ENCODE measurements at places on chromosomes 16 and 17.

GRCh38 chr16:66617010-66617434 lies 12.5 kb downstream of the CMTM3 start:
- DNase-seq, result no peak

DNA sequence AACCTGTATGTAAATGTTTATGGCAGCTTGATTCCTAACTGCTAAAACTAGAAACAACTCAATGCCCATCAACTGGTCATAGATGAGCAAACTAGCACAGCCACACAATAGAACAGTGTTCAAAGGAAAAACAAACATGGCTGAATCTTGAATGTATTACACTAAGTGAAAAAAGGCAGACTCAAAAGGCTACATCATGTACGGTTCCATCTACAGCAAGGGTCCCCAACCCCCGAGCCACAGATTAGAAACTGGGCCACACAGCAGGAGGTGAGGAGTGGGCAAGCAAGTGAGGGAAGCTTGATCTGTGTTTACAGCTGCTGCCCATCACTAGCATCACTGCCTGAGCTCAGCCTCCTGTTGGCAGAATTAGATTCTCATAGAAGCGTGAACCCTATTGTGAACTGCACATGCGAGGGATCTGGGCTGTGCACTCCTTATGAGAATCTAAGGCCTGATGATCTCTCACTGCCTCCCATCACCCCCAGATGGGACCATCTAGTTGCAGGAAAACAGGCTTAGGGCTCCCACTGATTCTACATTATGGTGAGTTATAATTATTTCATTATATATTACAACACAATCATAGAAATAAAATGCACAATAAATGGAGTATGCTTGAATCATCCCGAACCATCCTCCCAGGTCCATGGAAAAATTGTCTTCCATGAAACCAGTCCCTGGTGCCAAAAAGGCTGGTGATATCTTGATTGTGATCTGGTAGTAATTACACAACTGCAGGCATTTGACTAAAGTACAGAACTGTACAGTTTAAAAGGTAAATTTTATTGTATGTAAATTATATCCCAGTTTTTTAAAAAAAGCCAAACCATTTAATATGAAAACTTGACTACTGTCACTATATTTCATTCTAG lies 7.7 kb downstream of the CEP20 start:
- DNase-seq, result no peak

DNA sequence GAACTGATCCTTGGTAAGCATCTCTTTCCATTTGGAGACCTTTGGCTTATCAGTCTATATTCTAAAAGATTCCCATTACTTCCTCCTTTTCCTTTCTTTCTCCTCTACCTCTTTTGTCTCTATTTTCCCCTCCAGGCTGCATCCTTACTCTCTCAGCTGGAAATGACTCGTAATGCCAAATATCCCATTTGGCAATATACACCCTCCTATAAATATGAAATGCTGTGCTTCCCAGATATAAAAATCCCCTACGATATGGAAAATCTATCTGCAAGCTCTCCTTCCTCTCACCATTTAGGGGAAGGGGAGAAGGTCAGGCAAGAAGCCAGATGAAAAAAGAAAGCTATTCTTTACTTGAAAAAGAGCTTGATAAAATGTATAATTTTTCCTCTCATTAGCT lies 39.9 kb downstream of the XPO6 start:
- DNase-seq, result no peak

GRCh38 chr16:2933701-2934100 lies 22.0 kb downstream of the FLYWCH1 start:
- DNase-seq, result no peak

GRCh38 chr17:83006515-83007455 lies 72.6 kb upstream of the METRNL start:
- no peak for DNase-seq
